ENCODE measurements at places on chromosomes 2 and 18.
A peak's percentile ranks its signal among the peaks of the same experiment; 100 is the strongest.

DNA sequence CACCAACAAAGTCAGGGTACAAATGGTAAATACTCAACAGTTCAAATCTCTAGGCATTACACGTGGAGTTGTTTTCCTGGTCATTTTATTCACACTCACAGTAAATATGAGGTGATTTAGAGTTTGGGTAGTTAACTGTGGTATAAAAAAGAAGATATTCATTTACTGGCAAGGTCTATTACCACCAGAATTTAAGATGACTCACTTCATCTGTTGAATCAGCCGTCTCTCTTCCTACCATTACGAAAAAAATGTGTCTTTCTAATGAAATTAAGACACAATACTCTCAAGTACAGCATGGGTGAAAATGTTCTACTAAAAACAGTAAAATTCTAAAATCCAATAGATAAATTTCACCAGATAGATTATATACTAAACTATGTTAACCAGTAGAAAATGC lies 21.0 kb upstream of the GPR75 start:
- DNase-seq = no peak

- DNase-seq = peak; percentile 17
Observed at GRCh38 chr2:238720232-238720672, 127.6 kb upstream of the TWIST2 start.

GRCh38 chr18:8208716-8209115 lies 400.5 kb upstream of the RAB12 start:
- DNase-seq = no peak

GRCh38 chr18:11908182-11909060 lies at the start of gene MPPE1:
MPPE1 (minus strand) TSS chr18:11908317; CDS start chr18:11897264, 11,053 bp downstream.
- peak; percentile 76 for DNase-seq

DNA sequence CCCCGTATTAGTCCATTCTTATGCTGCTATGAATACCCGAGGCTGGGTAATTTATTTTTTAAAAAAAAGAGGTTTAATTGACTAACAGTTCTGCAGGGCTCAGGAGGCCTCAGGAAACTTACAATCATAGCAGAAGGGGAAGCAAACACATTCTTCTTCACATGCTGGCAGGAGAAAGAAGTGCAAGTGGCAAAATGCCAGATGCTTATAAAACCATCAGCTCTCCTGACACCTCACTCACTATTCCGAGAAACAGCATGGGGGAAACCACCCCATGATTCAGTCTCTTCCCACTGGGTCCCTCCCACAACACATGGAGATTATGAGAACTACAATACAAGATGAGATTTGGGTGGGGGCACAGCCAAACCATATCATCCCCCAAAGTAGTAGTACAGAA lies 2148.5 kb upstream of the PIK3C3 start:
- DNase-seq = no peak

DNA sequence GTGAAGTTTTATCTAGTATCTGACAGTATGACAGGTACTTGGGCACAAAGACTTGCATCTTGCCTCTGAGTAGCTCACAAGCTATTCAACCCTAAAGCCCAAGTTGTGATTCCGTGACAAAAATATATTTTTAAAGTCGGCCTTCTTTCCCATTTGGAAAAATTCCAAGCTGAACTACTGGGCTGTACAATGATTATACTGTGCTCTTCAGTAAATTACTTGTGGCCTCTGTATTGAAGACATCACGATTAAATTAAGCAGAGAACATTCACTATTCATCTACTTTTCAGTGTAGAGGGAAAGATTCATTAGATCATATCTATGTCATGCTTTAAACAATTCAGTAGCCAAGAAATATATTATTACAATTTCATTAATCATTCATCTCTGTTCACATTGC lies 282.2 kb downstream of the CDH2 start:
- DNase-seq = no peak
